ENCODE measurements at places on chromosomes 7 and 10.

GRCh38 chr7:44881066-44881600 lies 4.2 kb downstream of the PURB start:
- no peak for DNase-seq

- no peak for DNase-seq
Observed at GRCh38 chr10:11437391-11438142, 173.9 kb downstream of the USP6NL start.

- DNase-seq, result peak; percentile 6
Observed at GRCh38 chr7:146956321-146956720, 839.7 kb downstream of the CNTNAP2 start.

- no peak for DNase-seq
Observed at GRCh38 chr10:69345402-69345801, 67.1 kb downstream of the HK1 start.

DNA sequence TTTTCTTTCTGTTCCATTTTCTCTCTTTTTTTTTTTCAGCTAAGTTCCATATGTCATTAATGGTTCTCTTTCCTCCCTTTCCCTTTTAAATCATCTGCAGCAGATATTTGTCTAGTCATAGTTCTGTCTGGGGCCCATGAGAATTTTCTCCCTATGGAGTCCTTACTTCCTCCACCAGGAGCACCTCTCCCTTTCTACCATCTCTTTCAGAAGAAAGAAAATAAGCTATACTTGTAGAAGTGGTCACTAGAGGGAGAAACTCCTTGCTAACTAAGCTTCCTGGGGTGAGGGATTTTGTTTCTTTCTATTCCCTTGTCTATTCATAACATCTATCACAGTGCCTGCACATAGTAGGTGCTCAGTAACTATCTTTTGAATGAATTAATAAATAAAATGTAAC lies 230.2 kb upstream of the HPS1 start:
- DNase-seq, result no peak

DNA sequence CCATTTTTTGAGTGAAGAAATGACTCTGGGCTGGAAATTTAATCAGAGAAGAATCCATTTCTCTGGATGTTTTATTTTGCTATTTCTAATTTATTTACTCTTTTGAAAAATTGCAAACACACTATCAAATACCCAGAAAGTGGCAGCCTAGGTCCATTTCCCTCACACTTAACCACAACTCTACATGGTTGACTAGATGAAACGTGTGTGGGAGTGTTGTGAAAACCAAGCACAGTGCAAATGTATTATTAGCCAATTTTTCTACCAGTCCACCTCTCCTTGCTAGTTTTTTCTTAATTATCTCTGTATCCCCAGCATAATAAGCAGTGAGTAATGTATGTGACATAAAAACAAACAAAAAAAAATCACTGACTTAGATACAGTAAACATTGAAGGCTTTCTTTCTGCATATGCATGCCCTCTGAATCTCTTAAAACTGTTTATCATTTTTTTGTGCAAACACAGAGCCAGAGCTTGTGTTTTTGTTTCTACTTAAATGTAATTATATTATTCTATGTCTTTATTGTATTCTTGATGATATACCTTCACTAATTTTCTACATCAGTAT lies 30.9 kb downstream of the SCIN start:
- DNase-seq, result no peak

DNA sequence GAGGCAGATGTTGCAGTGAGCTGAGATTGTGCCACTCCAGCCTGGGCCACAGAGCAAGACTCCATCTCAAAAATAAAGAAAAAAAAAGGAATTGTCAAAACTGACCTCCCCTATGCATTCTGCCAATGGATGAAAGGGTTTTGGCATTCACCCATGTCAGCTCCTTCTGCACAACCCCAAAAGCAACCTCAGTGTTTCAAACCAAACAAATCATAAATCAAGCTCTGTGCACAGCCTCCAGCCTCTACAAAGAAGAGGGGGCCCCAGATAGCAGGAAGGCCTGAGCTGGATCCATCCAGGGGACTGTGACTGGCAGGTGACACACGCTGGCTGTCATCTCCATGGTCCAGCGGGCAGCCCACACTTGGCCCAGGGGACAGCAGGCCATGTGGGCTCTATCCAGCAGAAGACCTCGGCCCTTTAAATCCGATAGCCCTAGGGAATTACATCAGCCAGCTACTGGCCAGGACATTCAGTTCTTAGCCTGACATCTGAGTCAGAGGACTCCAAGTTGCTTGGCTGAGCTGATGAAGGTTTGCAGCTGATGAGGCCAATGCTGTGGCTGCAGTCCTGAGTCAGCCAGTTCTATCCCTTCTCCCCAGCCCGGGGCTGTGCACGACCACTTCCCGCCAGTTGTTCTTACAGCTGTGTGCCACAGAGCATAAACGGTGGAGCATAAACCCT lies 52.0 kb upstream of the FIGNL1 start:
- peak; percentile 58 for DNase-seq
